ENCODE measurements at places on chromosomes 2 and 18.

GRCh38 chr2:70750320-70750719 lies 17.7 kb downstream of the ADD2 start:
- DNase-seq: no peak

DNA sequence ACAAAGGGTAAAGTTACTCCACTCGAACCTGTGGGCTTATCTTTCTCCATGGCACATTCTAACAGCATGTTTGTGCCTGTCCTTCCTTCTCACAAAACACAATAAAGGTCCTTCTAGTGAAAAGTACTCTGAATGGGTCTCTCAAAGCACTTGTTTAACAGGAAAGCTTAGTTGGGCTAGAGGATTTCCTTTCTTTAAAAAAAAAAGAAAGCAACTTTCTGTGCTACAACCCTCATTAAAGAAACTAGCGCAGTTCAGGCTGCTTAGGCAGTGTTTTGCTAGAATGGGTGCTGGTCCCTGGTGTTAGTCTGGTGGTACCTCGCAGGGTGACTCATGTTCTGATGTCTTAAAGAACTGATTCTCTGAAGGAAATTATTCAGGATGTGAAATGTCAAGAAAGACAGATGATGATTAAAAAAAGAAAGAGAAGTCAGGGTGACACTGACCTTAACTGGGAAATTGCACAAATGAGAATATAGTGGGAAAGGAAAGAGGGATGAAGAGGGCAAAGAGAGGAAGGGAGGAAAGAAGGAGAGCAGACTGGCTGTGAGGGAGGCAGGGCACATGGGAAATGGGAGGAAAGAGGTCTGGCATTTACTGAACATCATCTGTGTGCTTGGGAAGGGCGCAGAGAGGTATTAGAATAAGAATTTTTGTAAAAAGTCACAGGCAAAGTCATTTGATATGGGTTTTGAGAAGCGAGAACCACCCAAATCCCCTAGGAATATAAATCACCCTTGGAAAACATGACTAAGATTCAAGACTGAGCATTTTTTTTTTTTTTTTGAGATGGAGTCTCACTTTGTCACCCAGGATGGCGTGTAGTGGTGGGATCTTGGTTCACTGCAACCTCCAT lies 74.9 kb downstream of the ATP8B1 start:
- no peak for DNase-seq

GRCh38 chr18:48004577-48004976 lies 74.1 kb upstream of the SMAD2 start:
- no peak for DNase-seq

GRCh38 chr2:10900216-10901109 lies 11.3 kb upstream of the KCNF1 start:
- DNase-seq: no peak

- no peak for DNase-seq
Measured at GRCh38 chr2:12436935-12437561, 279.7 kb upstream of the TRIB2 start.

DNA sequence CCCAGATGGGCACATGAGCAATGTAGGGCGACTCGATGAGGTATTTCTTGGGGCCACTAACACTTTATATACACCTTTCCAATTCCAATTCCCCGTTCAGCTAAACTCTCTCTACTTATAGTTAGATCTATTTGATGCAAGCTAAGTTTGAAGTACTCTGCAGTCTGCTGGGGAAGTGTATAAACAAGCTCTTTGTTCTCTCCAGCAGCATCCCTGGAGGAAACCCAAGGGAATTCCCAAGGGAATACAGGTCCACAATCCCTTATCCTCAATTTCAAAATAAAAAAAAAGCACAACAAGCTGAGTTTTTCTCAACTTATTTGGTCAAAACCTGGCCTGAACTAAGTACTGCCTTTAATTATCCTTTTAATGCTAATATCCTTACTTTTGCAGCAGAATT lies 433.3 kb downstream of the NBAS start:
- no peak for DNase-seq

DNA sequence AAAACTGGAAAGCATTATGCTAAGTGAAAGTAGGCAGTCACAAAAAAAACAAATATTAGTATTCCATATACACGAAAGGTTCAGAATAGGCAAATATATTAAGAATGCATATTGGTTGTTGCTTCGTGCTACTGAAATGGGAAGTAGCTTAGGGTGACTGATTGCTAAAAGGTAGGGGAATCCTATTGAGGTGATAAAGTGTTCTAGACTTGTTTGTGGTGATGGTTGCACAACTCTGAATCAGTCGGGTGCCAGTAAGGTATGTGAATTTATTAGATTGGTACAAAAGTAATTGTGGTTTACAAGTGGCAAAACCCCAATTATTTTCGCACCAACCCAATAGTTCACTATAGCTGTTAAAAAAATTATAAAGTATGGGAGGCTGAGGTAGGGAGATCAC lies 20.7 kb downstream of the USP34 start:
- DNase-seq: no peak

GRCh38 chr2:67952066-67952465 lies 110.7 kb downstream of the C1D start:
- DNase-seq: no peak

- DNase-seq: no peak
Measured at GRCh38 chr18:63683152-63683551, 19.6 kb upstream of the SERPINB11 start.

DNA sequence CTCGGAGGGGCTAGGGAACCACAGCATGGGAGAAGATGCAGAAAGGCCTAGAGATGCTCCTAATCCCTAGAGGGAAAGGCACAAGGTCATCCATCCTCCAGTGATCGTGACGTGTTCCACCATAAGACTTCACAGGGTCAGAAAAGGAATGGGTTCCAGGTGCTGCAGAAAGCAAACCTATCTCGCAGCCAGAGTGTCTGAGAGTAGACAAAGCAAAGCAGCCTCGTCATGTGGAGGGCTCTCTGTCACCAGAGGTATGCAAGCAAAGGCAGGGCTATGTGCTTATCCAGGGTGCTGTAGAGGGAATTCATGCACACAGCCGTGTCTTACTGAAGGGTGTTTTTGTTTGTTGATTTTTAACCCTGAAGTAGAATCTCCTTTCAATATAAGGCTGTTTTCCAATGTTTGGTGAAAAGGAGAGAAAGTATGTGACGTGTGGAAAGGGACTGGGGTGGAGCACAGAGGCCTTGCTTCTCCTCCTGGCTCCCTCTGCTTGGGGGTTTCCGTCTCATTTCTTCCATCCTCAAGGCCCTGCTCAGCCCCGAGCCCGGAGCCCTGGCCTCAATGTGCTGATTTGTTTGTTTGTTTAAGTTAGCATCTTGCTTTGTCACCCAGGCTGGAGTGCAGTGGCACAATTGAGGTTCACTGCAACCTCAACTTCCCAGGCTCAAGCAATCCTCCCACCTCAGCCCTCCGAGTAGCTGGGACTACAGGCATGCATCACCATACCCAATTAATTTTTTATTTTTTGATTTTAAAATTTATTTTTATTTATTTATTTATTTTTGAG lies 3.0 kb downstream of the GPR55 start:
- DNase-seq: no peak

DNA sequence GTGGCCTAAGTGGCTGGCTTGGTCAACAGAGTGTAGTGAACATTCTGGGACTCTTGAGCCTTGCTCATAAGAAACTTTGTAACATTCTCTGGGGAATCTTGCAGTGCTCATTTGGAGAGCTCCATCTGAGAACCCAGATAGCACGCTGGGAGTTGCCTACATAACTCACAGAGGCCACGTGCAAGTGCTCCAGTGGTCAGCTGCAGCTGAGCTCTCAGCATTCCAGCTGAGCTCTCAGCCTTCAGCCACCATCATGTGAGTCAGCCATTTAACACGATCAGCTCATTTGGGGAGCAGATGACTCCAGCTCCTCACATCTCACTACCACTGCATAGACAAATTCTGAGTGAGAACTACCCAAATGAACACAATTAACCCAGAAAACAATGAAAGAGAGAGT lies 25.5 kb upstream of the CTNNA2 start:
- DNase-seq: no peak

- no peak for DNase-seq
Measured at GRCh38 chr2:176455816-176456291, 186.6 kb downstream of the MTX2 start.
